ENCODE measurements at places on chromosomes 2 and 18.

DNA sequence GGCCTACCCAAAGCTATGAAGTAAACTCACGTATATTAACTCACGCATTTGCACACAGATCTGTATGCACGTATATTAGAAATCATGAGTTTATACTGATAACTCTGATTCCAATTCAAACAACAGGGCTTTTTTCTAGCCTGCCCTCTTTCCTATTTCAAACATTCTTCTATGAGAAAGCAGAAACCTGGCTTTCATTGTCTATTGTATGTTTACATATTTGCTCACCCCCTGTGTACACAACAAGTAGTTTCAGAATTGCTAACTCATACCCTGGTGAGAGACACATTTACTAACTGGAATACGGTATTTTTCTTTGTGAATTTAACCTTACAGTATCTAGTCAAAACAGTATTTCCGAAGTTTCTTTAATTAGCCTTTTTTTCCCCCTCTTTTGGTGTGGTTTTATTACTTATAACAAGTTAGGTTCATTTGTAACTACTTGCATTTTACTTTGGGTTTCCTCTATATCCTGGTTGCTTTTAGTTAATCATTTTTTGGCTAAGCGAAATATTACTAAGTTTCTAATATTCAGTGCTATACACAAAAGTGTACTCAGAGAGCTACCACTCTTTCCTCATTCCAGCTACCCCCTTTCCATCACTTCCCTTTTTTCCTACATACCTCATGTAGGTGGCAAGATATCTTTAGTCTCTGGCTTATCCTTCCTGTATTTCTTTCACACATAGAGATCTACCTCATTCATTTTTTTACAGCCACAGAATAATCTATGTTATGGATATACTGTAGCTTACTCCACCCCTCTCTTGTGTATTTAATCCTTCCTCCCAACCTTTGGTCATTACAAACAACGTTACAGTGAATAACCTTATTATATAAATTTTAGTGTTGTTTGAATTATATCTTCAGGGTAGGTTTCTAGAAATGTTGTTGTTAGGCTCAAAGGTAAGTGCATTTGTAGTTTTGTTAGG lies 112.7 kb upstream of the BCL2L11 start:
- no peak for DNase-seq

DNA sequence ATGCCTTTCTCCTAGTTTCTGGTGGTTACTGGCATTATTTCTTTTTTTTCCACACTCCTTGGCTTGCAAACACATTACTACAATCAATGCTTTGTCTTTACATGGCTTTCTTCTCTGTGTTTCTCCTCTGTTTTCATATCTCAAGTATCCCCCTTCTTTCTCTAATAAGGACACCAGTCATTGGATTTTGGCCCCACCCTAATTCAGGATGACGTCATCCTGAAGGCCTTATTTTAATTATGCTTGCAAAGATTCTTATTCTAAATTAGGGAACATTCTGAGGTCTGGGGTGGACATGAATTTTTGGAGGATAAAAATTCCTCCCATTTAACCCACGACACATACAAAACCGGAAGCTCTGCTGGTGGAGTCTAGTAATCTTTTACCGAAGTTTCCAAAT lies 1556.6 kb downstream of the DPP10 start:
- DNase-seq = no peak

GRCh38 chr2:74583504-74583903 lies 29.0 kb downstream of the DOK1 start:
- no peak for DNase-seq

DNA sequence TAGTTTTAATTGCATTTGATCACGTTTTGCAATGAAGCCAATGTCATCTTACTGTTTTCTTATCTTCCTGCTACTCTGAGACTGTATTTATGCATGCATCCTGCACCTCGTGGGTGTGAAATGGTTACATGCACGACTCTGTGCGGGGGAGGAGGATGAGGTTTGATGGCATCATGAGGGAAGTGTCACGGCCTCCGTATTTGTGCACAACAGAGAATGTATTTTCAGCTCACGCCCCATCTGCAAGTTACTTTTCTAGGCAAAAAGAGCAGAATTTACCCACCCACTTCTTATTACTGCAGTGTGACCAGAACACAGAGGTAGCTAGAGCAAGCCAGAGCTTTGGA lies 145.1 kb downstream of the TDRD15 start:
- DNase-seq = no peak

- DNase-seq = no peak
Observed at GRCh38 chr2:223062396-223062795, 10.4 kb downstream of the KCNE4 start.

DNA sequence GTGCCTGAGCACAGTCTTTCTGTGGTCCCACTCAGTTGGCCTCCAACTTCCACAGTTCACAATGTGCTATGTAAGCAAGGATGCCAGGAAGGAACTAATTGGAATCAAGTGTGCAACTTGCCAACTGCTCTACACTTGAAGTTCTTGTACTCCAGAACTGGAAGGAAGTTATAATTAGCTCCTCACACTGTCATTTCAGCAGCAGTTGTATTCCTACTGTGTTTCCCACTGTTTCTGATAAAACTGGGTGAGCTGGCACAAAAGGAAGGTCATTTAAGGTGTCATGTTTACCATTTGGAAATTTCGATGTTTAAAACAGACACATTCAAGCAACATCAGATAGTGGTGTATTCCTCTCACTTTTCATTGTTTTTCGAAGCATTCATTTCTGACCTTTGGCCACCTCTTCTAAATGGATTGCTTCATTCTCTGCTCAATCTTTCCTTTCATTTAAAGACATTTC lies 84.2 kb downstream of the ANTXR1 start:
- DNase-seq = no peak

- DNase-seq = no peak
Observed at GRCh38 chr18:54774981-54775665, 53.2 kb upstream of the RAB27B start.

GRCh38 chr2:104755026-104755878 lies 98.7 kb upstream of the POU3F3 start:
- DNase-seq = peak; percentile 26

DNA sequence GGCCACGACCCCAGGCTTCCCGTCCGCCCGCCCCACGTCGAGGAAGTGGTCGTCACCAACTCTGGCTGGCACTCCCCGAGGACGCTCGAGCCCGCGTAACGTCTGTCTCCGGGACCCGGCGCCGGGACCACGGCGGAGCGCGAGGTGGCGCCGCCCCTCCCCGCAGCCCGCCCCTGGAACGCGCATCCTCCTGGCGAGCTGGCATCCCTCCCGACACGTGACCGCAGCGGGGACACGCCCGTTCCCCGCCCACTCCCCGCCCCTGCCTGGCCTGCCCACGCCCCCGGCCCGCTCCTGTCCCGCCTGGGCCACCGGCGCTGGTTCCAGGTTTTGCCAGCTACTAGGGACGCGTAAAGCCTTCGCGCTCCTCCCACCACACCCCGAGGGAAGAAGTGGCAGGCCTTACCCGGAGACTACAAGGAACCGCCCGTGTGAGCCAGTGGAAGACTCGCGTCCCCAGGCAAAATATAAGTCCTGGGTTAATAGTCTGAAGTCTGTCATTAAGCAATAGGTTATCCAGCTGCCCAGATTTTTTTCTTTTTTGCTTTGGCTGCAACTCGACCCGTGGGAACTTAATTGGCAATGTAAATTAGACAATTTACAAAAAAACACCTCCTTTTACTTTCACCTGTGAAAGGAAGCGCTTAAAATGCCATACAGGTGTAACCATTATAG lies at the start of gene OSBPL1A:
TSS of gene OSBPL1A (minus strand) at position 131 of the 675 bp plus-strand sequence. CDS start 20,291 bp downstream, outside the sequence.
- peak; percentile 93 for DNase-seq

- DNase-seq = no peak
Observed at GRCh38 chr2:164696634-164697033, 75.4 kb upstream of the GRB14 start.

DNA sequence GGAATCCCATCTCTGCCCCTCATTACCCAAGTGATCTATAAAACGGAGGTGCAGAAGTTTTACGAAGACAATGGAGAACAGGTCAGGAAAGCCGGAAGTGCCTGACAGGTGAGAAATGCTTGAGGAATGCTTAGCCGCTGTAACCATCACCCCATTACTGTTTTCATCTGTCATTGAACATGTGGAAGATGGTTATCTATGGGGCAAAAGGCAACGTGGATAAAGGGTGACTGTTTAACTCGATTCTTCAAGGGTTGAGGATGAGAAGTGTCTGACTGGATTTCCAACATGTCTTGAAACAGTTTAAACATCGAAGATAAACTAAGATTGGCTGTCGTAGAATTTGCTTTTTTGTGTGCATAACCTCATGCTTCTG lies 17.3 kb downstream of the HK2 start:
- DNase-seq = no peak

GRCh38 chr2:170038734-170039133 lies 139.2 kb upstream of the MYO3B start:
- no peak for DNase-seq

- DNase-seq = no peak
Observed at GRCh38 chr18:9765501-9765900, 57.4 kb downstream of the RAB31 start.

- DNase-seq = no peak
Observed at GRCh38 chr2:26811261-26811660, 25.4 kb downstream of the CENPA start.

GRCh38 chr18:47863041-47863440 lies 67.4 kb downstream of the SMAD2 start:
- DNase-seq = no peak

GRCh38 chr18:13232086-13232917 lies 13.7 kb downstream of the LDLRAD4 start:
- peak; percentile 40 for DNase-seq

GRCh38 chr2:54120950-54121349 lies 5.5 kb downstream of the ACYP2 start:
- DNase-seq = no peak

DNA sequence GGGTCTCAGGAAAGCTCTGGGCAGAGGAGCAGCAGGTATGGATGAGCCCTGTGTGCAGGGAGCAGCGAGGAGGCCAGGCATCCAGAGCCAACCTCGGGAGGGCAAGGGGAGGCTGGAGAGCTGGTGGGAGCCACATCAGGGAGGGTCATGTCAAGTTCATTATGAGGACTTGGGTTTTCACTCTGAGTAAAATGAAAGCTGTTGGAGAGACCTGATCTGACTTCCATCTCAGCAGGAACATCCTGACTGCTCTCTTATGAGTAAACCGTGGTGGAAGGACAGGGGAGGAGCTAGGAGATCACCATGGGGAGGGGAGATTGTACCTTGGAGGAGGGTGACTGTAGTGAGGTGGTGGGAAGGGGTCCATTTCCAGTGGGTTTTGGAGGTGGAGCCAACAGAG lies 209.8 kb downstream of the LDLRAD4 start:
- DNase-seq = no peak

GRCh38 chr2:125526093-125526492 lies 1129.9 kb upstream of the GYPC start:
- DNase-seq = no peak

DNA sequence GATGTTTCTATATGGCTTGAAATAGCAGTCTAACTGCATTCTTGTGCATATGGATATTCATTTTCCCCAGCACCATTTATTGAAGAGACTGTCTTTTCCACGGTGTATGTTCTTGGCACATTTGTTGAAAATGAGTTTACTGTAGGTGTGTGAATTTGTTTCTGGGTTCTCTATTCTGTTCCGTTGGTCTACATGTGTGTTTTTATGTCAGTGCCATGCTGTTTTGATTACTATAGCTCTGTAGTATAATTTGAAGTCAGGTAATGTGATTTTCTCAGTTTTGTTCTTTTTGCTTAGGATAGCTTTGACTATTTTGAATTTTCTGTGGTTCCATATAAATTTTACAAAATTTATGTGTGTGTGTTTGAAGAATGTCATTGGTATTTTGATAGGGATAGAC lies 201.0 kb downstream of the MBD5 start:
- DNase-seq = no peak

- no peak for DNase-seq
Observed at GRCh38 chr2:168470320-168471162, 14.5 kb downstream of the CERS6 start.

GRCh38 chr18:13284330-13285027 lies 65.9 kb downstream of the LDLRAD4 start:
- DNase-seq = no peak

GRCh38 chr2:38517284-38517683 lies 85.4 kb downstream of the HNRNPLL start:
- DNase-seq = no peak

- DNase-seq = no peak
Observed at GRCh38 chr18:23353459-23353858, 99.6 kb upstream of the RIOK3 start.

DNA sequence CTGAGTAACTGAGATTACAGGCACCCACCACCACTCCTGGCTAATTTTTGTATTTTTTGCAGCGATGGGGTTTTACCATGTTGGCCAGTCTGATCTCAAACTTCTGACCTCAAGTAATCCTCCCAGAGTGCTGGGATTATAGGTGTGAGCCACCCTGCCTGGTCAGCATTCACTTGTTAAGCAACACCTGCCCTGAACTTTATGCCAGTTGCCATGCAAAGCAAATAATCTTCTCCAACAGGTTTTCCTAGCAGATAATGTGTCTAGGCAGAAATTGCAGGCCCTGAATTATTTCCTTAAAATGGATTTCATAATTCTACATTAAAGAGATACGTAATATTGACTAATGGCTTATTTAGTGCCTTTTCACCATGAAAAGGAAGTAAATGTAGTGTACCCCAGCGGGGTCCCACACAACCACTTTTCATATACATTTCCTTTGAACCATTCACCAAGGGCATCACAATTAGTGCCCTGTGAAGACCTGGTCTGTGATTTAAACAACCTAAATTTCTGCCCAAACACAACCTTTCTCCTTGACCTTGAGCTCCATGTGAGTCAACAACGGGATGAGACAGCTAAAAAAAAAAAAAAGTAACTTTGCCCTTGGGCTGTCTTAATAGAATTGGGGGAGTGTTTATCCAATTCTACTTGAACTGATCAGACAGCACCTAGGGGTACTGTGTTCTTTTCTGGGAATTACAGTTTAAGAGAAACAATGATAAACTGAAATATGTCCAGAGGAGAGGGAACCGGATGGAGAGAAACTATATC lies 41.6 kb downstream of the EEF1B2 start:
- no peak for DNase-seq

- DNase-seq = no peak
Observed at GRCh38 chr2:232420463-232421188, 14.0 kb downstream of the ALPG start.

DNA sequence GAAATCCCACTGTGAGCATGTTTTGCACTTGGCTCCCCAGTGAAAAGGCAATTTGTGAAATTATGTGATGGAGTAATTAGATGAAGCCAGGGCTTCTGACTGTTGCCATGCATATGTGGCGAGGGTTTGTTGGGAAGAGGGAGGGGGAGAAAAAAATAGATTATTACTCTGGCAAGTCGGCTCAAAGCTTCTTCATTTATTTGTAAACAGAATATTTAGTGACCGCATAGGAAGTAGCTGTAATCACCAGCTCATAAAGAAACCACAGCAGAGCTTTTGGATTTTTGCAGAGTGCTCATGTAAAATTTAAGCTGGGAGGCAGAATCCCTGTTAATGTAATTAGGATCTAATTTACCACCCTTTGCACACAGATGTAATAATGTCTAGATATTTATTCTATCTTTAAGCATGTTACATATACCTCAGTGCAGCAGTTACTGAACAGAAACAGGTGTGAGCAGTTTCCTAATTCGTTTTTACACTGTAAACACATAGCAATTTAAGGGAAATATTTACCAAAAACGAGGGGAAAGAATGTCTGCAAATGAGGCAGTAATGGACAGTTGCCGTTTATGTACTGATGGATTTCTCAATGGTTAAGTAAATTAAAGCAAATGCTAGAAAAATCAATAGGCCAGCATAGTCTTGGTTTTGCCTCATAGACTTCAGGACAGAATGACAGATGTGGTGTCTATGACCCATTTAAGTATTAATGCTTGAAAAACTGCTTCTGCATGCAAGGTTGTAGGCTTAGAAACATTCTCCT lies 87.9 kb downstream of the MEIS1 start:
- DNase-seq = no peak

- DNase-seq = no peak
Observed at GRCh38 chr2:222753251-222753824, 81.9 kb downstream of the MOGAT1 start.

- DNase-seq = no peak
Observed at GRCh38 chr2:207255565-207256470, 90.1 kb upstream of the KLF7 start.

Data from substantia nigra (tissue), 51 donors.